ENCODE measurements at places on chromosomes 1 and 21.

DNA sequence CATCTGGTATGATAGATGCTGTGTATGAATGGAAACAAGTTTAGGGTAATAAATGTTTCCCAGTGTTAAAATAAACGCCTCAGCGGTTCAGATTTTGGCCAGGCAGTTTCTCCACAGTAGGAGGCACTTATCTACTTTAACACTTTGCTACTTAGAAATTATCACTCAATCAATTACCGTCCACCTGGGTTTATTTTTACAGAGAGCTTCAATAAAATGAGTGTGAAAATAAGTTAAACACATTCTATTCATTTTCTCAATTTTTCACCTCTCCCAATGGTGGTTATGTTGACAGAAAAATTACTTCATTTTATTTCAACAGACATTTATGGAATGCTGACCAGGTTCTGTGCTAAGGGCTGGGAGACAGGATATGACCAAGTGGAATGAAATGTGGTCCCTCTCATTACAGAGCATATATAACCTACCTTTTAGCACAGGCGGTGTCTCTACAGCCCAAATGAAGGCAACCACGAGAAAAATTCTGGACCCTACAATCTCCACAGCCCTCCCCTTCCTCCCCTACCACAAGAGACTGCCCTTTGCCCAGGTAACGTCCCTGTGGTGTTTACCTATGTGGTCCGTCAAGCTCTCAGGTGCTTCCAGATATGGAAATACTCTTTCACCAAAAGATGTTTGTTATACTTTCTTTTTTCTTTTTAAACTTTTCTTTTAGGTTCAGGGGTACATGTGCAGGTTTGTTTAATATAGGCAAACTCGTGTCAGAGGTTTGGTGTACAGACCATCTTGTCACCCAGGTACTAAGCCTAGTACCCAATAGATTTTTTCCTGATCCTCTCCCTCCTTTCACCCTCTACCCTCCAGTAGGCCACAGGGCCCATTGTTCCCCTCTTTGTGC, 105.5 kb downstream of the HLCS start:
- no peak for DNase-seq

- no peak for DNase-seq
Observed at GRCh38 chr1:98653123-98653522, 8.4 kb upstream of the SNX7 start.

- no peak for DNase-seq
Observed at GRCh38 chr1:101295209-101295608, 58.4 kb downstream of the S1PR1 start.

DNA sequence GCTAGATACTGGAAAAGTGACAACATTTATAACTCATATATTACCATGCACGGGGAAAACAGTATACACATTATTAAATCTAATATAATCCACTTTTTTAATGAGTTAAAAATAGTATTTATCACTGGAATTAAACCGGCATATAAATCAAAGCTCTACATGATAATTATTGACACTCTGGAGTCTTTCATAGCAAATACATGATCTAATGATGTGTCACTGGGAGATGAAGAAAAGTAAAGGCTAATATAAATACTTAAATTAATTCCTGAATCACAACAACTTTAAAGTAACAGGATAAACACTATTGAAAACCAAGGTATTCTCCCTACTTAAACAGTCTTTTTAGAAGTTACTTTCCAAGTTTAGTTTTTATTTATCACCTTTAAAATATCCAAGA, 52.4 kb upstream of the ASPM start:
- DNase-seq: no peak

GRCh38 chr1:211237579-211237978, 21.6 kb upstream of the RCOR3 start:
- no peak for DNase-seq

- DNase-seq: no peak
Observed at GRCh38 chr1:64912191-64912590, 54.2 kb downstream of the JAK1 start.

DNA sequence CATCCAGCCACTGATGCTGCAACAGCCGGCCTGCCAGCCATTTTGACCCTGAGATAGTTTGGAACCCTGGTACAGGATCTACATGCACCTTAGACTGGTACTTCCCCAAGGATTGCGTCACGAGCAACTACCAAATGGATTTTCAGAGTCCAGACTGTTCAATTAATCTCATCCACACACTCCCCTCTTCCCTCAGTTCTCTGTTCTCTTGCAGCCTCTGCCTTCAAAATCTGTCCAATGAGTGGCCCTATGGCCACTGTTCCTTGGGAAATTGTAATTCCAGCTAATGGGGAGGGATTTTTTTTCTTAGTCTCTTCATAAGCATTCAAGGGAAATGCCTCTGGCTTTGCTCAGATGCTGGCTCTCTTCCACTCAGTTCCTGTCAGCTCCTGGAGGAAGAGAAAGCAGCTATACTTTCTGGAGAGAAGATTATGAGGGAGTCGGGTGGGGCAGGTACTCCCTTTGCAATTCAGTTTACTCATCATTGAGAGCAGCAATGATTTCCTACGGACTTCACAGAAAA, 19.8 kb upstream of the UAP1 start:
- no peak for DNase-seq

DNA sequence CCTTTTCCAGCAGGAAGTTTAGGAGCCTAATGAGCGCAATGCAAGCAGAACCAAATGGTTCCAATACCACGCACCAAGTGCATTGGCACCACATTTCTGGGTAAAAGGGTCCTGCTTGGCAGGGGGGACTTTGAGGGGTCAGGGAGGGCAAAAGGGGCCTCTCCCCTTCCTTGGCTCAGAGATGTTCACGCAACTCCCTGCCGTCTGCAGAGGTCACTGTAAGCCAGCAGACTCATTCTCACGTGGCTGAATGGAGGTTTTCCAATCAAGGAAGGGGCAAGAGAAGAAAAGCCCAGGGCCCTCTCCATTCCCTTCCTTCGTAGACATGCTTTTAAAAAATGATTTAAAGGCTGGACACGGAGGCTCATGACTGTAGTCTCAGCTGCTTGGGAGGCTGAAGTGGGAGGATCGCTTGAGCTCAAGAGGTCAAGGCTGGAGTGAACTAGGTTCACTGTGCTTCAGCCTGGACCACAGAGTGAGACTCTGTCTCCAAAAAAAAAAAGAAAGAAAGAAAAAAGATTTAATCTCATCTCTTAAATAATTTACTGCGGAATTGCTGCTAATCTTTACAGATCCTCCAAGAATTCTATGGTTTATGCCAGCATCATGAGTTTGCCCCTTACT, 80.3 kb downstream of the RUNX3 start:
- DNase-seq: peak; percentile 11

- no peak for DNase-seq
Observed at GRCh38 chr1:187203257-187203656, 374.5 kb downstream of the PLA2G4A start.

- no peak for DNase-seq
Observed at GRCh38 chr1:23163395-23163794, 5.3 kb downstream of the LUZP1 start.

DNA sequence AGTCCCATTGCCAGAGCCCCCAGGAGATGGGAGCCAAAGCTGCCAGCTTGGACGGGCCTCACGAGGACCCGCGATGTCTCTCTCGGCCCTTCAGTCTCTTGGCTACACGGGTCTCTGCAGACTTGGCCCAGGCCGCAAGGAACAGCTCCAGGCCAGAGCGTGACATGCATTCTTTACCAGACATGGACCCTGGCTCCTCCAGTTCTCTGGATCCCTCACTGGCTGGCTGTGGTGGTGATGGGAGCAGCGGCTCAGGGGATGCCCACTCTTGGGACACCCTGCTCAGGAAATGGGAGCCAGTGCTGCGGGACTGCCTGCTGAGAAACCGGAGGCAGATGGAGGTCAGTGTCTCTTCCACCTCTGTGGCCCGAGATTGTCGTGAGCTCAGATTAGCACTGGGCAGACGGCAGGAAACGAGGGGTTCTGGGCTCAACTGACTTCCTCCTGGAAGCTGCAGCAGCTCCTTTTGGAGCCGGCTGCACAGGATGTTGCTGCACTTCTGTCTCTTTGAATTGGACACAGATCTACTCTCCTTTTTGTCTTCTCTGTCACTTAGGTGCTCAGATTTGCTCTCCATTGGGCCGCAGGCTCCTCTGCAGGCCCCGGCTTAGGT, 68.0 kb downstream of the DISC1 start:
- DNase-seq: no peak

- no peak for DNase-seq
Observed at GRCh38 chr1:101236516-101237228, at the start of gene S1PR1. Gene S1PR1 (plus strand): TSS chr1:101237019. CDS start chr1:101238985, 1,966 bp downstream.

DNA sequence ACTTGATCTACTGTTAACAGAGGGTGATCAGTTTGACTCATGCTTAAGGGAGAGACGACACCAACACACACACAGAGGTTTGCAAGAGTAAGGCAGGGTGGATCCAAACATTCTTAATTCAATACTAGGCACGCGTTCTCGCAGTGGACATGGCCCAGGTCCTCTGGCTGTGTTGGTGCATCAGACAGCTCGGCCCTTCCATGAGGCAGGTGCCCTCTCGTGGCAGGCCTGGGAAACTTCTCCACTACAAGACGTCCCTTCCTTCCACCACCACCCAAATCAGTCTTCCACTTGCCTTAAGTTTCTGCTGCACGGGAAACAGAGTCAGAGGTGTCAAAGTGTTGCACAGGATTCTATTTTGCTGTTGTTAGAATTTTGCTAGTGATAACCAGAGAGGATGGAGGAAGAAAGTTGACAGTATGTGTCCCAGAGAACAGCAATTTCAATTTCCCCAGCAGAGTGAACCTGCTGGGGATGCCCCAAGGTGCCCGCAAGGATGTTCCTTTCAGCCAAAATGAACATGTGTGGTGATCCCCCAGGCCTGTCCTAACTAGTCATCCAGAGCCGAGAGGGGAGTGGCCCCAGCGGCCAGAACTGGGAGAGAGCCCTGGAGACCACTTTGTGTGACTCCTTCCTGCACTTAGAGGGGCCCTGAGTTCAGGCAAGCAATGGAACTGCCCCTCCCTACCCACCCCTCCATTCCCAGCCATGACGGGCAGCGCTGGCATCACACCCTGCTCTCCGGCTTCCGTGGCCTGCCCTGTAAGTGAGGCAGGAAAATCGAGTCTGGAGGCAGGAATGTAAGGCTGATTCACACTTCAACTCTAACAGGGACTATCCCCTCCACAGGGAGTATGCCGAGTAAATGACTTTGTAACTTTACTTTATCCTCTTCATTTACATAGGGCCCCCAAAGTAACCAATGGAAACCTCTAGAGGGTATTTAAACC, 34.8 kb downstream of the MX1 start:
- no peak for DNase-seq

DNA sequence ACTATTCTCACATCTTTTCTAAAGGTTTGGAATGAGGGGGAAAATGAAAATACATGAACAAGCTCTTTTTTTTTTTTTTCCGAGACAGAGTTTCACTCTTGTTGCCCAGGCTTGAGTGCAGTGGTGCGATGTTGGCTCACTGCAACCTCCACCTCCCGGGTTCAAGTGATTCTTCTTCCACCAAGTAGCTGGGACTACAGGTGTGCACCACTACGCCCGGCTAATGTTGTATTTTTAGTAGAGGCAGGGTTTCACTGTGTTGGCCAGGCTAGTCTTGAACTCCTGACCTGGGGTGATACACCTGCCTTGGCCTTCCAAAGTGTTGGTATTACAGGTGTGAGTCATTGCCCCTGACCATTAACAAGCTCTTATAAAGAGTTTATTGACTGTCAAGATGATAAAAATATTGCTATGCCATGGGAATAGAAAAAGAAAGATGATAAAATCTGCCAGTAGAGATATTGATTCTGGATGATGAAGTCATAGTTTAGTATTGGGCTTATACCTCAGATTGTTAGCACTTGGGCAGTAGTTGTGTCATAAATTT, 36.6 kb downstream of the INKA2 start:
- no peak for DNase-seq

DNA sequence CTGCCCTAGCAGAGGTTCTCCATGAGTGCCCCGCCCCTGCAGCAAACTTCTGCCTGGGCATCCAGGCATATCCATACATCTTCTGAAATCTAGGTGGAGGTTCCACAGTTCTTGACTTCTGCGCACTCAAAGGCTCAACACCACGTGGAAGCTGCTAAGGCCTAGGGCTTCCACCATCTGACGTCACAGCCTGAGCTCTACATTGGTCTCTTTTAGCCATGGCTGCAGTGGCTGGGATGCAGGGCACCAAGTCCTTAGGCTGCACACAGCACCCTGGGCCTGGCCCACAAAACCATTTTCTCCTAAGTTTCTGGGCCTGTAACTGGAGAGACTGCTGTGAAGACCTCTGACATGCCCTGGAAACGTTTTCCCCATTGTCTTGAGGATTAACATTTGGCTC, 272.6 kb upstream of the PLXNA2 start:
- DNase-seq: no peak

- DNase-seq: no peak
Observed at GRCh38 chr21:20698585-20698984, 299.6 kb upstream of the NCAM2 start.

DNA sequence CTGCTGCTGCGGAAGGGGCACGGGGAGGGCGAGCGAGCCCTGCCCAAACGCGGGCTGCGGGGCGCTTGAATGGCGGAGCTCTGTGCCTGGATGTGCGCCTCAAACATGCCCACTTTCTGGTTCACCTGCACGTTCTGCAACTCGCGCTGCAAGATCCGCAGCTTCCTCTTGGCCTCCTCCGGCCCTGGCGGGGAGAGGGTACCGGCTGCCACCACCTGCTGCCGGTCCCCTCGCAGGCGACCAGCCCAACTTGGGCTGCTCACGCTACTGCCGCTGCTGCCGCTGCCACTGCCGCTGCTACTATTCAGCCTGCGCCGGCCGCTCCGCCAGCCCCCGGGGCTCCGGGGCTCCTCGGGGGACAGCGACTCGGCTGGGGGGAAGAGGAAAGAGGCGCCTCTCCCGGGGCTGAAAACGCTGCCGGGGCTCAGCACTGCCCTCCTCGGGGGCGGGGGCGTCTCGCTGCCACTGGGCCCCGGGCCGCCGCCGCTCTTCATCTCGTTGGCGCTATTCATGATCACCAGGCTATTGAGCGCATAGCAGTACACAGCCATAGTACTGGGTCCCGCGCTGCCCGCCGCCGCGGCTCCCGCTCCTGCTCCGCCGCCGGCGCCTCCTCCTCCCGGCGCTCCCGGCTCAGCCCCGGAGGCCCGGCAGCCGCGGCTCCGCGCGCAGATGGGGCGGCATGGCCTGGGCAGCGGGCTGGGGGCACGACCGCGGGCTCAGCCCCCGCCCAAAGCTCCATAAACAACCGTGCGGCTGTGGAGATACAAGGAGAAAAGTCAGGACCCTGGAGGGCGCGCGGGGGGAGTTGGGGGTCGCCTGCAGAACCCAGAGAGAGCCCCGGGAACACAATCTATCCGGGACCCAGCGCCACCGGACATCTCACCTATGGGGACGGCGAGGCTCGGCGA, 1.9 kb downstream of the ITPKB start:
- no peak for DNase-seq

All from KG1 (cell line).